ENCODE measurements at places on chromosomes 1 and 21.

- no peak for DNase-seq
These were observed 64.8 kb downstream of the PEX14 start for GRCh38 chr1:10539411-10540043.

- no peak for DNase-seq
These were observed 276.6 kb upstream of the FMN2 start for GRCh38 chr1:239815074-239815473.

DNA sequence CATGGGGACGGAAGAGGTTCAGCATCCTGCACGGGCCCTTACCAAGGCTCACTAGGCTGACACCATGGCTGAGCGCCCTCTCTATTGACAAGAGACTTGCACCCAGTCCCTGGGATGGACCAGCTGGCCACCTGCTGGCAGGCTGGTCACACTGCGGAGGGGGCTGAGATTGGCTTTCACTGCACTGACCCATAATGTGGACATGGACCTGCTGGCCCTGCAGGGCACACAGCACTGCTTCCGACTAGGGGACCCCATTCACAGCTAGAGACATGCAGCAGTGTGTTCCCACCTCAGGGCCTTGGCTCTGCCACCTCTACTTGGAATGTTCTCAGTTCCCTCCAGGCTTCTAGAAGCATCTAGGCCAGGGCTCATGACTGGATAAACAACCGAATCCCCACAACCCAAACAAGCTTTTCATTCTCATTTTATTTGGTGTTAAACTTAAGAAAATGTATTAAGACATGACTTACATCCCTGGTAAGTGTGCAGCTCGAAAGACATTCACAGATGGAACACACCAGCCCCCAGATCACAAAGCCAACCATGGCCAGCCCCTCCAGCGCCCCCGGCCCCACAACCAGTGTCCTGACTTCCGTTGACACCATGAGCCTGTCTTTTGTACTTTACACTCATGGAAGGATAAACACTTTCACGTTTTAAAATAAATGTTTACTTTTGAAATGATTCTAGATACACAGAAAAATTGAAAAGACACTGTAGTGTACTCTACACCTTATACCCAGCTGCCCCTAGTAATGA lies 9.3 kb upstream of the SRARP start:
- no peak for DNase-seq

DNA sequence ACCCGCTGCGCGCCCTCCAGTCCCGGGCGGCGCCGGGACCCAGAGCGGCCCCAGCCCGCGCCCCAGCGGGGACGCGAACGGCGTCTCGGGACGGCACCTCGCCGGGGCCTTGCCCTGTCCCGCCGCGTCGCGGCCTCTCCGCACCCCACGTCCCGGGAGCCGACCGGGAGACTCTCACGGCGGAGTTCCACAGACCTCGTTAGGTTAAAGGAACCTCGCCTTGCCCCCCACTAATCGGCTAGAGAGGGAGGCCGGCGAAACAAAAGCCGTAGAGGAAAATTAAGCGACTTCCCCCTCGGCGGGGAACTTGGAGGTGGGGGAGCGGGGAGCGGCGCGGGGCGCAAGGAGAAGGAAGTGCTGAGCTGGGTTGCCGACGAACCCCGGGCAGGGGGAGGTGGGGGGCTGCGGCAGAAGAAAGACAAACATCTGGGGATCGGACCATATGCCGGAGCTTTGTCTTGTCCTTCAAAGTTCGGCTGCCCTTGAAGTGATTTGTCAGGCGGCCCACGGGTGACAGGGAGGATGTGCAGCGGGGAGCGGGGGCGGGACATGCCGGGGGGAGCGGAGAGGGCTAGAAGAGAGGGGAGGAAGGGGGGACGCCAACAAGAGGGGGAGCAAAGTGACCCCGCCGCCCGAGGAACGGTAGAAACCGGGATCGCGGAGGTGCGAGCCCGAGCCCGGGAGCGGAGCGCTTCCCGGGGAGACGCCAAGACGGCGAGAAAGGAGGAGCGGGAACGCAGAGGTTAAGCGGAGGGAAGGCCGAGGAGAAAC lies 120.0 kb upstream of the RRP15 start:
- peak; percentile 15 for DNase-seq

DNA sequence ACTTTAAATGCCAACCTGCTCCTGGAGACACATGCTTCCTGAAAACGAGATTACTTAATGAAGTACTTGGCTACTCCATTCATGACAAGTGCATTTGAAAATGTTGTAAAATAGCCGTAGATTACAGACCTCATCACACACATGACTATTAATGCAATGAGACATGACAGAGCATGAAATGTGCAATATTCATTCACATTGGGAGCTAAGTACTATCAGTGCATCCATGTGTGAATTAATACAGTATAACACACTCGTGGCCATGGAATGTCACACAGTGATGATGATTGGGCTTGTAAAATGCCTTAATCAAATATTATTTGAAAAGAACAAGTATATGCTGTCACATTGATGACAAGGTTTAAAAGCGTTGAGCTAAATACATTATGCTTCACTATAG lies 407.0 kb downstream of the AMY1C start:
- DNase-seq: no peak

- no peak for DNase-seq
These were observed at the start of gene KAZN for GRCh38 chr1:14598498-14599182. TSS of gene KAZN (plus strand) at chr1:14598685.

- DNase-seq: peak; percentile 82
These were observed 53.1 kb downstream of the NBPF6 start for GRCh38 chr1:108503062-108503733.

GRCh38 chr1:163875200-163875926 lies 553.6 kb downstream of the NUF2 start:
- peak; percentile 76 for DNase-seq

DNA sequence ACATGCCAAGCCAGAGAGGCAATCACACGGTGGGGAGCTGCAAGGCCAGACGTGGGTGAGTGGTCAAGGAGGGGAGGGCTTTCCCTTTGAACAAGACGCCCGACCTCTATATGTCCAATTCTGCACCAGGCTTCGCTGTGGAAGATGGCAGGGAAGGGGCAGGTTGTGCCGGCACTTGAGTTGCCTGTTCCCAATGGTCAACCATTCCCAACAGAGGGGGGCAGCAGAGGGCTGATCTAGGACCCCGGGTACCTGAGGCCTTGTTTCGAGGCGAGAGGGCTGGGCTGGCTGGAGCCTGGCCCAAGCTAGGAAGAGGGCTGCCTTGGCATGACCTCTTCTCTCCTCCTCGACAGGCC lies 64.9 kb downstream of the TMEM53 start:
- no peak for DNase-seq

DNA sequence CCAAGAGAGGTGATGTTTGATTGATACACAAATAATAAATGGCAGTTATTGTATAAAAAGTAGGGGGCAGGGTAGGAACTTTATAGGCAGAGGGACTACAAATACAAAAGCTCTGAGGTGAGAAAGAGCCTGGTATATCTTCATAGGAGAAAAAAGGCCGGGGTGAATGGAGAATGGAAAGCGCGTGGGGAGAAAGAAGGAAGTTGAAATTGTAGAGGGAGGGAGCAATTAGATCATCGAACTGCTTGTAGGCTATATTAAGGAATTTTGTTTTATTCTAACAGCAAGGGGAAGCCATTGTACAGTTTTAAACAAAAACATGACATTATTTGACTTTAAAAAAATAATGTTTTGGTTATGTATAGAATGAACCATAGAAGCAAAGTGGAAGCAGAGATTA lies 147.4 kb downstream of the PDE4B start:
- DNase-seq: no peak

GRCh38 chr1:192797143-192797542 lies 11.7 kb upstream of the RGS2 start:
- DNase-seq: no peak

DNA sequence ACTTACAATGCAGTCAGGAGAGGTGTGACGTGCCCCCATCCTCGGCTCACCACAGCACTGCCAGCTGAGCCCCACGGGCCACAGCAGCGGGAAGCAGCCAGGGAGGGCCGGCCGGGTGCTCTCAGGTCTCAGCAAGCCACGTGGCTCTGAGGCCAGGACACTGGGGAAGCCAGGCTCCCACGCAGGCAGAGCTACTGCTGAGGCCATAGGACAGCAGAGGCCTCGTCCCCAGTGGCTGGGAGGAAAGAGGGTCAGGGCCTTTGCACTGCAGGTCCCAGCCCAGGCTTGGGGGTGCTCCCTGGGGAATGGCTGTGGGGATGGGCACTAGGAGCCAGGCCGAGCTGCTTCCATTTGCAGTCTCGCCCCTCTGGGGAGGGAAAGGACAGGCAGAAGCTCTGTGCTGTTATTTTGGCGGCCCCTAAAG lies 5.8 kb downstream of the LRRC47 start:
- DNase-seq: no peak

DNA sequence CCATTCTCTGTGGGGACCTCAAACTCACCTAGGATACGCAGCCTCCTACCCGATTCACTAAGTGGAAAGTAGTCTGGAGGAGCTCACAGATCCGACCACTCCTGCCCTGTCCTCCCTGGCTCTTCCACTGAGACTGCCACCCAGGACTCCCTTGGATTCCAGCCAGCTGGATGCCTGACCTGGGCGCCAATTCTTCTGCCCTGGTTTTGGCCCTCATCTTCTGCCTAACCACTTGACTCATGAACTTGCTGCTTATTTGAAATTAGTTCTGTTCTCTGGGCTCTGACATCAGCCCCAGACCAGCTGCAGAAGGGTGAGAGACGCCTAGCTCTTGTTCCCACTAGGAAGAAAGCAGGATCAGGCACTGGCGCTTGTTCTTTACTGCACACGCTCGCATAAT lies 48.9 kb downstream of the SLC35D1 start:
- no peak for DNase-seq

DNA sequence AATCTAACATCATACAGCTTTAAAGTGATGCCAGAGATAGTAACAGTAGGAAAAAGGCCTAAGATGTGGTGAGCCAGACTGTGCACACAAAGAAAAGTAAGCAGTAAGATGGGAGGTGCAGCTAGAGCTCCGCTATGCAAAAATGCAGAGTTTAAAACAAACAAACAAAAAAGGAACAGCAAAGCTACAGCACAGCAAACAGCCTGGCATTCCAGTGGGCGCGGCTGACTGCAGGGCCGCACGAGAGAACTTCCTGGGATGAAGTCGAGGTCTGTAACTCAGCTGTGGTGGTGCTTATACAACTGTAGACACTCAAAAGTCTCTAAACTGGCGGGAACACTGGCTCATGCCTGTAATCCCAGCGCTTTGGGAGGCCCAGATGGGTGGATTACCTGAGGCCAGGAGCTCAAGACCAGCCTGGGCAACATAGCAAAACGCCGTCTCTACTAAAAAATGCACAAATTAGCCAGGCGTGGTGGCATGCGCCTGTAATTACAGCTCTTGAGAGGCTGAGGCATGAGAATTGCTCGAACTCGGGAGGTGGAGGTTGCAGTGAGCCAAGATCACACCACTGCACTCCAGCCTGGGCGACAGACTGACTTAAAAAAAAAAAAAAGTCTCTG lies 30.1 kb downstream of the PRDM15 start:
- no peak for DNase-seq

GRCh38 chr1:185349556-185349955 lies 32.5 kb upstream of the IVNS1ABP start:
- no peak for DNase-seq

- no peak for DNase-seq
These were observed 112.8 kb downstream of the C1orf21 start for GRCh38 chr1:184499616-184500015.

Data from HS-5 (cell line).